ENCODE measurements at places on chromosomes 16 and 17. TPM values are rescaled to one million over a fixed set of nuclear protein-coding genes. Genes with fewer than 3 reads are reported as not detected.

Gene OTOA
- total RNA-seq, result 0.09 TPM

Gene ATMIN
- 33.9 TPM for total RNA-seq

Gene CCNF
- 24.8 TPM for total RNA-seq

Gene TSC2
- 39.2 TPM for total RNA-seq

Gene MT1X
- 401 TPM for total RNA-seq

Gene PYCARD
- 26.3 TPM for total RNA-seq

Gene STH
- total RNA-seq, result not detected

Gene TNFRSF17
- total RNA-seq, result not detected

Gene FOXJ1
- total RNA-seq, result 1.1 TPM

Gene ZSCAN10
- total RNA-seq, result not detected

Gene KRTAP4-3
- not detected for total RNA-seq

Gene LGALS3BP
- 82.0 TPM for total RNA-seq

Gene HSD17B2
- total RNA-seq, result 0.14 TPM

Gene TIMP2
- 234 TPM for total RNA-seq

Gene SECTM1
- 2.5 TPM for total RNA-seq

Gene LGALS9B
- not detected for total RNA-seq

Gene ENPP7
- total RNA-seq, result not detected

Gene MTHFSD
- total RNA-seq, result 11.0 TPM

Gene KANSL1
- 29.2 TPM for total RNA-seq

Gene SLC47A1
- 23.3 TPM for total RNA-seq

Gene G6PC1
- total RNA-seq, result not detected

Gene TBC1D3
- not detected for total RNA-seq

Gene CACNG5
- not detected for total RNA-seq

Gene AGRP
- total RNA-seq, result not detected

Gene CBFA2T3
- 1.5 TPM for total RNA-seq

Gene KCNJ12
- total RNA-seq, result 1.5 TPM

Gene KRT9
- not detected for total RNA-seq

Gene ACAP1
- total RNA-seq, result 2.6 TPM

Gene C17orf67
- 1.8 TPM for total RNA-seq

Gene ASPHD1
- 20.2 TPM for total RNA-seq

Gene FGF11
- total RNA-seq, result 1.2 TPM

Gene CHRNE
- not detected for total RNA-seq

Gene NPB
- 0.57 TPM for total RNA-seq

Gene KRT33A
- total RNA-seq, result not detected

Gene ACSF3
- total RNA-seq, result 13.8 TPM

All from A549 treated with dexamethasone at 1 μM for 4 hours (cell line).